NB4 (cell line): ENCODE measurements at places on chromosomes 7 and 10.

GRCh38 chr7:23912065-23912464, 202.0 kb downstream of the STK31 start:
- DNase-seq = no peak

DNA sequence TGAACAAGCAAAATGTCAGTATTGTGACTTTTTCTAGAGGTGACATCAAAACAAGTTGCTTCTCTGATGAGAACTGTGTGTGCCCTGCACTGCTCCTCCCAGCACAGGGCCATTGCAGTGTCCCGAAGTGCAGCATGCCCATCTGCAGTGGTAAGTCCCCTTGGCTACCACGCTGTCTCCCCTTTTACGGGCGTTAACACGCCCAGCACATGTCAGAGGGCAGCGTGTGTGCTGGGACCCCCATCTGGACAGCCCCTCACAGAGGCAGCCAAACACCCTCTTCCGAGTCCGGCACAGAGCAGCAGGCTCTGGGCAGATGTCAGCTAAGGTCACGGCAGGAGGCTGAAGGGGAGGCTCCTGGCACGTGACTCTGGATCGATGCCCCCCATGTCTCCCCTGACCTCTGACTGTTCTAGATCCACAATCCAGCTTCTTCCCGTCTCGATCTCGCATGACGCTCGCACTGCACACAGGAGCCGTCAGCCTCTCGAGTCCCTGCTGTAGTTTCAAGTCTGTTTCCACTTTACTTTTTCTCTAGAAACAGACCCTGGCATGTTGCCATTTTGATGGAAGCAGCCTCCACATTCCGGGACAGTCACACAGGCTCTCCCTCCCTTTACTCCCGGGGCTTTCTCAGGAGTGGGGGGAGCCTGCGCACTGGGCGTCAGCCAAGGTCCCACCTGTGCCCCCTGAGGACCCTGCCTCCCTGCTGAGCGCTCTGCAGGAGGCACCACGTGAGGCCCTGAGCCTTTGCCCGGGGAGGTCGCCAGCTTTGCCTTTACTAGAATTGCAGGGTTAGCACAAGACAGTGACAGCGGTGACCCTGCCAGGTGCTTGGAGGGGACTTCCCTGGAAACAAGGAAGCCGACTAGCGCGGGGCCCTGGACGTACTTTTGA, 133.8 kb downstream of the TCERG1L start:
- DNase-seq = no peak

DNA sequence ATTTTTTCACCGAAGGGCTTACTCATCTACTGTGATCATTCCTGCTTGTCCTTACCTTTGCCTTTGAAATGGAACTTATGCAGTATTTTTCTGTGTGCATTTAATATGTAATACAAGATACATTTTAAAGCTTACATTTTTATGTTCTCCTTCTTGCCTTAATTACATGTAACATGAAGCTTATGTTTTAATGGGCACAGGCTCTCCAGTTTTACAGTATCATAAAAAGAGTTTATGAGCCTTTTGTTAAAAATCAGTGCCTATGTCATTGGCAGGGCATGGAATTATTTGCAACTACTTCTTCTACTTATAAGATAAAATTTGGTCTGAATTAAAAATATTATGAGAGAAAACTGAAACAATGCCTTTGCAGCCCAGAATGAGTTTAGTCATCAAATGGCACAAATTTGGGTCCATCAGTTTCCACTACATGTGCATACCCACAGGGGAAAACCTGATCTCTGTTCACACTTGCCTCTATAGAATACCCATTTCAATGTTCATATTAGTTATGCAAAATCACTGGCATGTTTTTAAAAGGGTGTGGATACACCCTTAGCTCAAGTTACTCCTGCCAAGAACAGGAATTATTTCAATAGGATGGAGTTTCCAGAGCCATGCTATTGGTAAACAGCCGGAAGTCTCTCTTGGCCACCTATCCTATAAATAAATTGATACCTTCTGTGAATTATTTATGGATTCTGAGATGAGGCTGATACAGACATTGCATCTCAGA, 27.9 kb upstream of the WNT16 start:
- DNase-seq = no peak

DNA sequence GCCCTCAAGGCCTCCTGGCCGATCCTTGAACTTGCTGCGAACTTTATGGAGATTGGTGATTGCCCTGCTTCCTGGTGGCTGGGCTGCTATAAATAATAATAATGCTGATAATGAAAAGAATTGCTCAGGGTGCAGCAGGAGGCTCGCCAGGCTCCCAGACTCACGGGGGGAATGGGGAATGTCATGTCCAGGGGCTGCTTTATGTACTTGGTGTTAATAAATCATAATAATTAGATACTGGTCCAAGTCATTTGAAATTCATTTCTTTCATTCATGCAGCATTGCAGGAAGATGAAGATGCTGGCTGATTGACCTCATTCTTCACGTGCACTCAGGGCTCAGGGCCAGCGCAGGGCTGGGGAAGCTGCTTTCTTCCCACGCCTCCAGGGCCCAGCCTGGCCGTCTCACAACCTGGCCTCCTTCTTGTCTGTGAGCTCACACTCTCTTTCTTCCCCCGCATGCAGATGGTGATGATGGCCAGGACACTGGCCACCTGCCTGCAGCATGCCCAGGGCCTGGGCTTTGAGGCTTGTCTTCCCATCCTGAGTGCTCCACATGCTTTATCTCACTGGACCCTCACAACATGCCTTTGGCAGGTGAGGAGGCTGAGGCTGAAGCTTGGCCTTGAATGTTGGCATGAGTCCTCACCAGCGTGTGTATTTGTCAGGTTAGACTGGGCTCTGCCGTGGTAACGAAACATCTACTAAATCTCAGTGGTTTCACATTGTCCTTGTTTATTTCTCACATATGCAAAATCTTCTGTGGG, 138.4 kb upstream of the TNS3 start:
- no peak for DNase-seq

- no peak for DNase-seq
Observed at GRCh38 chr10:76514321-76514720, 1082.9 kb downstream of the LRMDA start.

GRCh38 chr10:96720422-96721206, at the start of gene PIK3AP1:
PIK3AP1 (minus strand) TSS chr10:96720514; CDS start chr10:96720394, 120 bp downstream.
- DNase-seq = peak; percentile 95

DNA sequence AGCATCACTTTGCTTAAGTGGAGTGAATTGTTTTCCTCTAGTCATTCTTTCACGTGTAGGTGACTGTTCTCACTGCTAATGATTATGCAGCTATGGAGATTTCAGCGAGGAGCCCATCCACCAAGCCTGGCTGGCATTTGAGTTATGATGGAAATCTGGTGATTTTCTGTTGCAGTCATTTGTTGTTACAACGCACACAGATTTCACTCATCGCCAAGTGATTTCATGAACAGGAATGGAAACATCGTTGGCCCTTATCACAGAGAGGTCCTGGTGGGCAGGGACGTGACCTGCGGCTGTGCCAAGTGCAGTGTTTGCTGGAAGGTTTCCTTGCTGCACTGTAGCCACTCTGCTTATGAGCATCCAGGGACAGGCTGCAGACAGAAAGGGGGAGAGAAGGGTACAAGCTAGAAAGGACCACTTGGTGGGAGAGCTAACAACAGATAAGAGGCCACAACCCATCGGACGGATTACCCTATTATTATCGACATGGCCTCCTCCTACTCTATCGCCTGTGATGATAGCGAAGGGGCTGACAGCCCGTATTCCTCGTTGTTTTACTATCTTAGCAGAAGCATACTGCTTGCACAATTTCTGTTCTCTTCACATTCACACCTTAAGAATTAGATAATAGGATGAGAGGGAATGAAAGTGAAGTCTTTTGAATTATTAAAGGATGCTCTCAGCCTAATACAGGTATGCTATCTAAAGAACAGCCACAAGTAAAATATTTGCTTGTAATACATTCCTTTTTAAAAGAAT, 99.0 kb upstream of the PITRM1 start:
- no peak for DNase-seq

GRCh38 chr10:17240096-17240495, 12.1 kb downstream of the VIM start:
- DNase-seq = no peak

DNA sequence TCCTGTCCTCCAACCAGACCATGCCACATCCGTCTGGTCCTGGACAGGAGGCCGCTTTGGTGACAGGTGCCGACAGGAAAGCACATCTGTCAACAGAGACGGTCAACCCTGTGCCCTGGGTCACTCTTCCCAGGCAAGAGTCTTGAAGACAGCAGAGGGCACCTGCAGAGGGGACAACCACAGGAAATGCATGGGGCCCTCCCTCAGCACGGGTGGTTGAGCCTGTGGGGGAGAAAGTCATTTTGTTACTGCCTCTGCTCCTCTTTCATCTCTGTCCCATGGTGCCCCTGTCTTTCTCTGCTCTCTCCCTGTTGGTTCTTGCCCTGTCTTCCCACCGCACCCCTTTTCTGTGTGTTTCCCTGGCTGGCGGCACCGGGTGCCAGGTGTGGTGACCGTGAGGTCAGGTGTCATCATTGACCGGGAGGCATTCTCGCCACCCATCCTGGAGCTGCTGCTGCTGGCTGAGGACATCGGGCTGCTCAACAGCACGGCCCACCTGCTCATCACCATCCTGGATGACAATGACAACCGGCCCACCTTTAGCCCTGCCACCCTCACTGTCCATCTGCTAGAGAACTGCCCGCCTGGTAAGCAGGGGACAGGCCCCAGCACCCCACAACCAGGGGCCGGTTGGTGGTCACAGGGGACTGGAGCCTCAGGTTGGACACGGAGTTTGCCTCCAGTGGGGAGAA, 17.6 kb upstream of the VSIR start:
- DNase-seq = no peak

DNA sequence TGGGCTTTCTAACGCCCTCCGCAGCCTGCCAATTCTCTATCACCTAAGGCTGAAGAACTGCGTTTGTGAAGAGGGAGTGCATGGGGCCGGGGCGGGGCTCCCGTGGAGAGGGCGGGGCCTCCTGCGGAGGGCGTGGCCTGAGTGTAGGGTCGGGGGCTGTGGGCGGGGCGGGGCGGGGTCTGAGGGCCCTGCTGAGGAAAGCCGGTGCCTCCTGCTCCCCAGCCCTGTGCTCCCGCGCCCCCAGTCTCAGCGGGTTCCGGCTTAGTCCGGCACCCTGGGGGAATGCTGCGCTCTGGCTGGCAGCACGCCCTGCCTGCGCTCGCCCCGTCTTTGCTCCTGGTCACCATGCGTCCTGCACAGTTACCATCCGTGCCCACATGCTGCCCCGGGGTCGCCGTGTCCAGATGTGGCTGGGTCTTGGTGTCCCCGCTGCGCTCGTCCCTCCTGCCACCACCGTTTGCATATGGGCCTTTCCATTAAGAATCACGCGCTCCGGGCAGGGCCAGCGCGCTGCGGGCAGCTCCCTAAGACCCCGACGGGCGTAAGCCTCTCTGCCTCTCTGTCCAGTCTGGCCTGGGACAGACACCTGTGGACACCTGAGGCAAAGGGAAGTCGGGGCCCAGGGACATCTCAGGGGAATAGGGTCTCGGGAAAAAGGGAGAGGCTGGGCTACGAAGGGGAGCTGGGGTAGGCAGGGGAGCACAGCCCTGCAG, 144.0 kb upstream of the RET start:
- DNase-seq = no peak

DNA sequence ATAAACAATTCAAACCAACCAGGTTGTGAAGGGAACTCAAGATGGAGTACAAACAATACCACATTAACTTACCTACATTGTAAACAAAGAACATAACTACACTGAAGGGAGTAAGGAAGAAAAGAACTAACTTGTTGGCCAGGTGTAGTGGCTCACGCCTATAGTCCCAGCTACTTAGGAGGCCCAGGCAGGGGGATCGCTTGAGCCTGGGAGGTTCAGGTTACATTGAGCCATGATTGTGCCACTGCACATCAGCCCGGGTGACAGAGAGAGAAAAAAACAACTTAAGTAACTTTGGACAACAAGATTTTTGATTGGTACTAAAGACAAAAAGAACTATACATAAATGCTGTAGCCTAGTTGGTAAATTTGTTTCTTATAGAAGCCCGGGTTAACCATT, 68.8 kb downstream of the TRIL start:
- DNase-seq = no peak
